ENCODE measurements at places on chromosomes 5 and 9.
A peak's percentile ranks its signal among the peaks of the same experiment; 100 is the strongest.

- DNase-seq = peak; percentile 45
These were observed 441.8 kb upstream of the TLE4 start for GRCh38 chr9:79129865-79130480.

- DNase-seq = no peak
These were observed 65.9 kb downstream of the IPPK start for GRCh38 chr9:92603990-92604389.

GRCh38 chr9:129482521-129483414 lies 138.1 kb downstream of the C9orf50 start:
- DNase-seq = peak; percentile 75

- DNase-seq = peak; percentile 12
These were observed 7.4 kb upstream of the PPP3R2 start for GRCh38 chr9:101601904-101602765.
